Right atrium auricular region (tissue), 2 donors: ENCODE measurements at places on chromosomes 1 and 21.

- no peak for DNase-seq
These were observed 31.7 kb downstream of the ARID1A start for GRCh38 chr1:26727476-26727875.

DNA sequence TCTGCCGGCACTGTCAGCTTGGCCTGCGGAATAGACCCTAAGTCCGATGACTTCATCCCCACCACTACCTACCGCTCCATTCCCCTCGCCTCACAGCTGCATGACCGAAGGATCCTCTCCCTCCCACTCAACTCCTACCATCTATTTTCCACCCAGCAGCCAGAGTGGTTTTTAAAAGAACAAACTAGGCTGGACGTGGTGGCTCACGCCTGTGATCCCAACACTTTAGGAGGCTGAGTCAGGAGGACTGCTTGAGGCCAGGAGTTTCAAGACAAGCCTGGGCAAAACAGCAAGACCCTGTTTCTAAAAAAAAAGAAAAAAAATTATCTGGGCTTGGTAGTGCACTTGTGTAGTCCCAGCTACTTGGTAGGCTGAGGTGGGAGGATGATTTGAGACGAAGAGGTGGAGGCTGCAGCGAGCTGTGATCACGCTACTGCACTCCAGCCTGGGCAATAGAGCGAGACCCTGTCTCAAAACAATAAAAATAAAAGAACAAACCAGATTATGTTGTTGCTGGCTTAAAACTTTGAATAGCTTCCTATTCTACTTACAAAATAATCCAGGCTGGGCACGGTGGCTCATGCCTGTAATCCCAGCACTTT, 59.0 kb downstream of the UBIAD1 start:
- no peak for DNase-seq

- DNase-seq, result no peak
These were observed 4.2 kb upstream of the C1orf174 start for GRCh38 chr1:3904006-3904842.

DNA sequence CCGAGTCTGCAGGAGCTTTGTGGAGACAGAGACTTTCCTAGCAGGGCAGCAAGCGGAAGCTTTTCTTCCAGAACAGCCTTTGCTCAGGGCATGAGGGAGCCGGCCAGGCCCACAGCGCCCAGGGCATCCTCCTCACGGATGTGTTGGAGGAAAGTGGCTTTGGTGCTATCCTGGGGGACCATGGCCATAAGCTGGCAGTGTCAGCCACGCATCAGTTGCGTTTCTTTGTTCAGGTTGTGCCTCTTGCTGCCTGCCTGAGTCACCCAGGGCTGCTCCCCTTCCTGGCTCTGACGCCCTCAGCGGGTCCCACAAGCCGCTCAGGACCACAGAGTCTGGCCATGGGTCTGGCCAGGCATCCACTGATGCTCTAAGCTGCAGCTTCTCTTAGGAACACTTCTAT, 39.6 kb upstream of the PRSS38 start:
- no peak for DNase-seq

DNA sequence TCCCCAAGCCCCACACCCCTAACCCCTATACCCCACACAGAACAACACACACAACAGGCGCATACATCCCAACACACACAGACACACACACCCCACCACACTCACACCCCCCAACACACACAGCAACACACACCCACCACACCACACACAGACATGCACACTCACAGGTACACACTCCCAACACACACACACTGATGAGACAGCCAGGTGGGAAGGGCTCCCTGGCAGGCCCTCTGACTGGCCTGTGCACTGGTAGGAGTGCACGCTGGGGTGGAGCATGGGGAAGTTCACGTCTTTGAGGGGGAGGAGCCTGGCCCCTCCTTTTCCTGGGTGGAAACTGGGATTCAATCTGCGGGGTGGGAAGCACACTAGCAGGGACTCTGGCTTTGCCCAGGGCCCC, 116.7 kb downstream of the RHOU start:
- DNase-seq, result no peak

DNA sequence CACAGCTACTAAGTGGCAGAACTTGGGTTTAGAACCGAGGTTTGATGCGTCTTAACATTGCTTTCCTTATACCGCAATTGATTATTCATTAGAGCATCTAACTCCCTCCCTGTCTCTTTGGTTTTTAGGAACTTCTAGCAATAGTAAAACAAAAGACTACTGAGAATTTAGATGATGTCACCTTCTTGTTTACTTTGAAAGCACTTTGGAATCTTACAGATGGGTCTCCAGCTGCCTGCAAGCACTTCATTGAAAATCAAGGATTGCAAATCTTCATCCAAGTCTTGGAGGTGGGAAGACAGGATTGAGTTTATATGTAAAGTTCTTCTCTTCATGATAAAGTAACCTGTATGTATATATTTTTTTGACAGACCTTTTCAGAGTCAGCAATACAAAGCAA, 35.0 kb downstream of the ZYG11A start:
- no peak for DNase-seq

GRCh38 chr1:158334526-158335212, 3.3 kb upstream of the CD1B start:
- DNase-seq, result no peak
